ENCODE measurements at places on chromosomes 11 and 22.

- no peak for DNase-seq
These were observed 1.6 kb downstream of the IFITM10 start for GRCh38 chr11:1748636-1749394.

DNA sequence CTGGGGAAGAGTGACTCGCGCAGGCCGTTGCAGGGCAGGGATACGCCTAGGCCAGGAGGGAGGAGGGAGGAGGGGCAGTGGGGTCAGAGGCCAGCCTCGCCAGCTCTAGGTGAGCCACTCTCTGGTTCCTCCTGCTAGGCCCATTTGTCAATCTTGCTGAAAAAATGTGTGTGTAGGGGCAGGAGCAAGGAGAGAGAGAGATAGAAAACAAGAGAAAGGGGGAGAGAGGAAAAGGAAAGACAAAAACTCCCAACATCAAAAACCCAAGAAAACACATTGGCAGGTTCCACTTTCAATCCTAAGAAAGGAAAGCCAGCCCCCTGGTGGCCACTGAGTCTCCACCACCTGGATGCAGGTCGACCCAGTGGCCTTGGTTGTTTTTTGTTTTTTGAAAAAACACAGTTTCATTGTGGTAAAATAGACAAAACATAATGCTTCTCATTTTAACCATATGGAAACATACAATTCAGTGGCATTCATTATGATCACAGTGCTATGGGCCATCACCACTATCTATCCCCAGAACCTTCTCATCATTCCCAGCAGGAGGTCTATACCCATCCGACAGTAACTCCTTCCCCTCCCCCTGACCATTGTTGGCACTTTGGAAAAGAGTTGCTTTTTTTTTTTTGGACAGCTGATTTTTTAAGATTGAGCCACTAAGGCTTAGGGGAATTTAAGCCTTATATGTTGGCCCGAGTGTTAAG lies 10.9 kb downstream of the OMP start:
- DNase-seq = no peak

GRCh38 chr22:37778370-37779009 lies 29.2 kb upstream of the GCAT start:
- no peak for DNase-seq

GRCh38 chr22:49238181-49239141 lies 589.2 kb downstream of the BRD1 start:
- DNase-seq = no peak

- no peak for DNase-seq
These were observed 193.3 kb downstream of the TRPC6 start for GRCh38 chr11:101390539-101390938.

GRCh38 chr11:132559331-132560036 lies 972.8 kb downstream of the OPCML start:
- DNase-seq = no peak

- no peak for DNase-seq
These were observed 28.6 kb upstream of the POU2AF1 start for GRCh38 chr11:111407652-111408051.

DNA sequence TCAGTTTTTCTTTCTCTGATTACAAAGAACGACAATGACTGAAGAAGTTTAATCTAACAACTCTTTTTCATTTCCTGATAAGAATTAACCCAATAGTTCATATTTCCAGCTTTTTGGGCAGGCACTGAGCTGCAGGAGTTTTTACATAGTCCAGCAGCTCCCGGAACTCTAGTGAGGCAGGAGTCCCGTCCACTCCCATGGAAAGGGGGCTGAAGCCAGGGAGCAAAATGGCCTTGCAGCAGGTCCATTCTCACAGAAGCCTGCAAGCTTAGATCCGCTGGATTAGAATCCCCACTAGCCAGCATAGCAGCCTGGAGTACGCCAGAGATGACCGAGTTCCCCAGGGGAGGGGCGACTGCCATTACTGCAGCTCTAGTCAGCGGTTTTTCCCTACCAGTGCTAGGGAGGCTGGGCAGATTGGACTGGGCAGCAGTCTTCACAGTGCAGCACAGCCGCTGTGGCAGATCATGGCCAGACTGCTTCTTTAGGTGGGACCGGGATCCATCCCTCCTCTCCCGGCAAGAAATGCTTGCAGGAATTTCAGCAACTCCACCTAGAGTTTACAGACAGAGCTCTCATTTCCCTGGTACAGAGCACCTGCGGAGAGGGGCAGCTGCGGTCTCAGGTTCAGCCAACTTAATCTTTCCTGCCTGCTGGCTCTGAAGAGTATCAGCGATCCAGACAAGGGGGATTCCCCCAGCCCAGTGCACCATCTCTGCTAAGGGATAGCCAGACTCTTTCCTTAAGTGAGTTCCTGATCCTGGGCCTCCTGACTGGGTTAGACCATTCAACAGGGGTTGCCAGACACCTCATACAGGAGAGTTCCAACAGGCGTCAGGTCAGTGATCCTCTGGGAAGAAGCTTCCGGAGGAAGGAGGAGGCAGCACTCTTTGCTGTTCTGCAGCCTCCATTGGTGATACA lies 742 bp upstream of the CASP4 start:
- no peak for DNase-seq

DNA sequence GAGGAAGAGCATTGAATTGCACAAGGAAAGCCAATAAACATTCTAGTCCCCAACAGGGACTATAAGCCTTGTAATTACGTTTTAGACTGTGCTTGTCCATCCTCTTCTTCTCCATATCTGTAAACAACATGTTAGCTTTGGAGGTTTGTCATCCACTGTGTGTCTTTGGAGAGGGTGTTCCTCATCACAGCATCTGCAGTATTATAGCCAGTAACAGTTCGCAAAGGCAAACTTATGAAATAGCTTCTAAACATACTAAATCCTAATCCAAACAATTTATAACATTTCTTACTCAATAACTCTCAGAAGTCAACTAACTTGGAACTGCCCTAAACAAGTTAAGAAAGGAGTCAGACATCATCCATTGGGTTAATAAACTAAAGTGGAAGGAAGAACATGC lies 10.3 kb upstream of the BDNF start:
- DNase-seq = no peak

DNA sequence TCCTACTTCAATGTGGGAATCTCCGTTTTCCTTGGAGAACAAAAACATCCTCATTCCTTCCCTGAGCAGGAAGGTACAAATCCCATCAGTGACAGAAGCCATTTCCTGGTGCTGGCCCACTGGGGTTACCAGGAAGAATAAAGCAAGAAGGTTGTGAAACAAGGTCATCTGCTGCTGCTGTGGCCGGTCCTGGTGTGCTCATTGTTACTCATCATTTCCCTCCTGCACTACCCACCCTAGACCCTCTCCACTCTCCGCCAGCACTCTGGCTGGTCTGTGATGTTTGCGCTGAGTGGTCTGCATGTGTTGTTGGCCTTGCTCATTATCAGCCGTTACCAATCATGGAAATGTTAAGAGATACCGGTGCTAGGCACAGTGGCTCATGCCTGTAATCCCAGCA lies 37.0 kb downstream of the OSBP2 start:
- DNase-seq = no peak

- no peak for DNase-seq
These were observed at the start of gene MRGPRF for GRCh38 chr11:69013009-69013951. Gene MRGPRF (minus strand): TSS chr11:69013246. CDS start chr11:69009901, 3,345 bp downstream.

DNA sequence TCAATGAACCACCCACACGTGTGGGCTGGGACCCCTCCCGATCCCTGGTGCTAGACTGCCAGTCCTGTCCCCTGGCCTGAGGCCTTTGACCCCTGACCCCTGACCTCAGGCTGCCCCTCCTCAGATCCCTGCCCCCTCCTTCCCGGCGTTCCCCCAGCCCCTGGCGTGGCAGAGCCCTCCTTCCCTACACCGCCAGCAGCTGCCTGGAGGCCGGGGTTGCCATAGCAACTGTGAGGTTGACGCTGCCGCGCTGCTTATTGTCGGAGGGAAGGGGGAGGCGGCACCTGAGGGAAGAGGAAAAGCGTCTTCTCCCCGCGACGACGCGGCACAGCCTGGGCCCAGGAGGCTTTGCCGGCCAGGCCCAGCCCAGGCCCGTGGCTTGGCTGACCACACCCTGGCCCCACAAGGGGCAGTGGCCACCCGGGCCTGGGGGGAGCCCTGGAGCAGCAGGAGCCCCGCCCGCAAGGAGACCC lies 32.6 kb downstream of the SHANK3 start:
- DNase-seq = peak; percentile 51

DNA sequence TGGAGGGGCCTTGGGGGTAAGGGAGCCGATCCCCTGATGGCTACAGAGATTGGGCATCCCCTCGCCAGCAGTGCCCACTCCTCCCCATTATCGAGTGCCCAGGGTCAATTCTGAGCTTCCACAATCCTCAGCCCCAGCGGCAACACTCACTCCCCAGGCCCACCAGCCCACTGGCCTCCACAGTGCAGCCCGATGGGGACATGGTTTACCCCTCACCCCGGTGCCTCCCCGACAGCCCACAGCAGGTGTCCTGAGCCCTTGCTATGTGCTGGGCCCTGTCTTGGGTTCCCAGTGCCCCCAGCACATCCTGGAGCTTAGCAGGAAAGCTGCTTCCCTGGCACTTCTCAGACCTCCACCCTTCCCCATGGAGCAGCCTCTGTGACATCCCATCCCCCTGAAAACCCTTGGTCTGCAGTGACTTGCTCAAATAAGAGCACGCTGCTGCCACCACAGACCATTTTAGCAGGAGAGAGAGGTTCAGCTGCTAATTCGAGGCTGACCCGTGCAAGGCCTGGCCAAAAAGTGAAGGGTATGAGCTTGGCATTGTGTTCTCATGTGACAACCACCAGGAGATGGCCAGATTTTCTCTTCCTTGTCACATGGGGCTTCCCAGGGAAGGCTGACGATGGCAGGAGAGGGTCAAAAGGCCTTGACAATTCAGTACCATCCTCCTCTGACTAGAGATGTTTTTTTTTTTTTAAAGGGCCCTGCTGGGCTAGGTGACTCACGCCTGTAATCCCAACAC lies 23.6 kb downstream of the KCNJ4 start:
- DNase-seq = no peak

- no peak for DNase-seq
These were observed 101.9 kb upstream of the ANO3 start for GRCh38 chr11:26229981-26230380.

DNA sequence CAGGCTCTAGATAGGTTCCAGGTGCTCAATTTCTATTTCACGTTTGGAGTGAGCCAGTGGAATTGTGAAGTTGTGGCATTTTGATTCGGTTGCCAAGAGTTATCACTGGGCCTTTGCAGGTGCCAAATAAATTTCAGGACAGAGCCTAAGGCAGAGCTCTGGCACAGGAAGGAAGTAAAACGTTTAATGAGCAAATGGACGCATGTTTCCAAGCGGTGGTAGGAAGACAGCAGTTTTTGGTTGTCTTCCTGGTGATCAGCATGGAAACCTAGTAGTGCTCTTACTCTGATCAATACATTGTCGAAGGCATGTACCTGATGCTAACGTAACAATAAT lies 452 bp downstream of the BIRC3 start:
- no peak for DNase-seq

GRCh38 chr11:5684036-5684645 lies 733 bp downstream of the TRIM5 start:
- no peak for DNase-seq

DNA sequence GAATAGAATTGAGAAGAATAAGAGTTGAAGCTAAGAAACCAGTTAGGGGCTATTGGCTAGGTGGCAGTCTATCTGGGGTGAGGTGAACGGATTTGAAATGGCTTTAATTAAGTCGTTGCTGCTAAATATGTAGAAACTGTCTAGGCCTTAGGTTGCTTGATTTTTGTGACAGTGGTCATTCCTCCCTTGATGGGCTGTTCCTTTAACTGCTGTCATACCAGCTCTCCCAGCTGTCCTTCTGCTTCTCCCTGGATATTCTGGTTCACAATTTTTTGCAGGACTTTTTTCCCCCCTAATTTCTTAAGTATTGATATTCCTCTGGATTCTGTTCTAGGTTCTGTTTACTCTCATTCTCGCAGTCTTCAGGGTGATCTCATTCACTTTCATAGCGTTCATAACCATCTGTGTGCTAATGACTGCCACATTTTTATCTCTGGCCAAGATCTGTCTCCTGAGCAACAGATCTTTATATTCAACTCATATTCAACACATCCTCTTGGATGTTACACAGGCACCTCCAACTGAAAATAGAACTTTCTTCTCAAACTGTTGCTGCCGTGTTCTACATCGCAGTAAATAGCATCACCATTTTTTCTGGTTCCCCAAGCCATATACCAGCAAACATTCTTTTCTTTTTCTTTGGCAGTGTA lies 134.1 kb downstream of the UVRAG start:
- DNase-seq = no peak

GRCh38 chr22:20867179-20868024 lies 8.6 kb downstream of the SNAP29 start:
- DNase-seq = no peak

DNA sequence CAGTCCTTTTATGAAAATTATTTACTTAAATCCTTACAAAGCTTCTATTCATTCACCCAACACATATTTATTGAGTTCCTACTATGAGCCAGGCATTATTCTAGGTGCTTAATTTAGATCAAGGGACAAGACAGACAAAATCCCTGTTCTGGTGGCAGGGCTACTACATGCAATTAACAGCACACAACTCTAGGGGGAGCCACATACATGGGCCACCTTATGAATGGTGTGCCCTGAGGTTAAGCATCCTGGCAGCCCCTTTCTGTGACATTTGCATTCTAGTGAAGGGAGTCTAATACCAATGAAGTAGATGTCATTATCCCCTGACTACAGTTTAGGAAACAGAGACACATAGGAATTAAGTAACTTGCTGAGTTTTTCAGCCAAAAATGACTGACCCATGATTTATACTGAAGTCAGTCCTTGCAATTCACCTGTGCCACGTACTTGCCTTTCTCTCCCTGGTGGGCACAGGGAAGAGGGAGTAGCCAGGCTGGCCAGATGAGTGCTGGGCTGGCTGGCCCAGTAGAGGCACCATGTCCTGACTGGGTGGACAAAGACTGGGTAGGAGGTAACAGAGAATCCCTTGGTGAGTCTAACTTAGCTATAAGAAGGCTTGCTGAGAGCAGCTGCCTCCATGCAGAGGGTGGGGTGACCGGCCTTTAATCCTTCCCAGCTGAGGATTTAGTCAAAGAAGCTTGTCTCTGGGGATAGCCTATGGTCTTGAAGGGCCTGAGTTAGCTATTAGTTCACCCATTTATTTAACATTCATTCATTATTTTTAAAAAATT lies 52.0 kb upstream of the ELF5 start:
- DNase-seq = no peak

- DNase-seq = no peak
These were observed 414.8 kb downstream of the BUD13 start for GRCh38 chr11:116357784-116358544.

DNA sequence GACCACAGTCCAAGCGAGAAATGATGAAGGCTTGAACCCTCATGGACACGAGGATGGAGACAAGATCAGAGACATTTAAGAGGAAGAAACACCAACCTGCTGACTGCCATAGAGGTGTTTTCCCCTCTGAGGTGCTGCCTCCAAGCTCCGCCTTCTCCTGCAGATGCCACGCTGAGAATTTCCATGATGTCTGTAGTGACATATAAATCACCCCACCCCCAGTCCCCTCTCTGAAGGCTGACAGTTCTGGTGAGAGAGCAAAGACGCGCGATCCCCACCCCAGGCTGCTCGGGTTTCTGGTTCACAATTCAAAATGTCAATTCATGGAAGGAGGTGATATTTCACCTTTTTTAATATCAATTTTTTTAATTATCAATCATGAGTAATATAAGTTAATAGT lies 28.2 kb downstream of the LRRC32 start:
- DNase-seq = no peak

All from NCI-H1436 treated with DMSO at 0.1 percent for 48 hours (cell line).